ENCODE measurements at places on chromosomes 6 and 20.

DNA sequence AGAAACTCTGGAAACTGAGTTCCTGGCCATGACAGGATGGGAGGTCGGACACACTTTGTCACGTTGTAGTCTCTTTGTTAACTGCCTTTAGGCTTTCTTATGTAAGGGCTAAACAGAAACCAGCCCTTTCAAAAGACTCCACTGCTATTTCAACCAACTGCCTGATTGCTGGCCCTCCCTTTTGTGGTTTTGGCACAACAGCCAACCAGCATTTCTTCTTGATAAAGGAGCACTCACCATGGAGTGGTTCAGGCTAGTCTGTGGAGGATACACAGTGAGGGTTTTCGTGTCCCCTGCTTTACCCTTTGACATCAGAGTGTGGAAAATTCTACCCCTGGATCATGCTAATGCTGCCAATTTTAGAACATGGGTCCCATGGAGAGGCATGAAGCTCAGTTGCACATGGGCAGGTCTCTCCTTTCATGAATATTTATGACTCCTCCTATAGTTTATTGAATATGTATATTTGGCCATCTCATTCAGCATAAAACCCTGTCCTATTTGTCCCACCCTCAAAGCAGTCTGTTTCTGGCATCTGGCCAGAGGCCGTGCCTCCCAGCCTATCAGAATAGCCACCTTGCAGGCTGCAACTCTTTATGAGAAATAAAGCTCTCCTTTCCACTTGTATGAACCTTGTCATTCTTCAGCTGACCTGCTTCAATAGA lies 148.3 kb downstream of the HS3ST5 start:
- DNase-seq, result no peak

- no peak for DNase-seq
Measured at GRCh38 chr6:16921399-16922110, 160.3 kb upstream of the ATXN1 start.

GRCh38 chr20:63042448-63043071 lies 35.8 kb upstream of the BHLHE23 start:
- DNase-seq, result no peak

GRCh38 chr6:41224800-41225199 lies 3.3 kb upstream of the TREML4 start:
- DNase-seq, result no peak

DNA sequence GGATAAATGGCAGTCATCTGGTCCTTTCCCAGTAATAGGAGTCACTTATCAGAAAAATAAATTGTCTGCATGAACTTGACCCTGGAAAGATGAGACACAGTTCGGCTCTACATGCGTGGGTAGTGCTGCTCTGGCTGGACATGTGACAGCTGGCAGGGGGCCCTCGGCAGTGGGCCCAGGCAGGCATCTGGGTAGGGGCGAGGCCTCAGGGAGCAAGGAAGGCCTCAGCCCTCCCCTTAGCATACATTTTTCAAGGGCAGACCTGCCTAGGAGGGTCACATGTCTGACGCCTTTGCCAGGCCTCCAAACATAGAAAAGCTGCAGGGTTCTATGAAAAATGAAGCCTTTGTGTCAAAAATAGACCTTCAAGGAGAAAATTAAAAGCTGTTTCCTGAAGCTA lies 12.8 kb upstream of the ILRUN start:
- no peak for DNase-seq

DNA sequence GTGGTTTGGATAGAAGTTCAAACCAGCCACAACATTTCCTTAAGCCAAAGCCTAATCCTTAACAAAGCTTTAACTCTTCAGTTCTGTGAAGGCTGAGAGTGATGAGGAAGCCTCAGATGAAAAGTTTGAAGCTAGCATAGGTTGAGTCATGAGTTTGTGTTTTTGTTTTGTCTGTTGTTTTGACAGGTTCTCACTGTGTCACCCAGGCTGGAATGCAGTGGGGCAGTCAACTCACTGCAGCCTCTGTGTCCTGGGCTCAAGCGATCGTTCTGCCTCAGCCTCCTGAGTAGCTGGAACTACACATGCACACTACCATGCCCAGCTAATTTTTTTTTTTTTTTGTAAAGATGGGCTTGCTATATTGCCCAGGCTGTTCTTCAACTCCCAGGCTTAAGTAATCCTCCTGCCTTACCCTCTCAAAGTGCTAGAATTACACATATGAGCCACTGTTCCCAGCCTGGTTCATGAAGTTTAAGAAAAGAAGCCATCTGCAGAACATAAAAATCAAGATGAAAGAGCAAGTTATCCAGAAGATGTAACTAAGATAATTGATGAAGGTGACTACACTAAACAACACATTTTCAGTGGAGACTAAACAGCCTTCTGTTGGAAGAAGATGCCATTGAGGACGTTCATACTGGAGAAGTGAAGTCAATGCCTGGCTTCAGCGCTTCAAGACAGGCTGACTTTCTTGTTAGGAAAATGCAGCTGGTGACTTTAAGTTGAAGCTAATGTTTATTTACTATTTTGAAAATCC lies 96.2 kb downstream of the SMAP1 start:
- DNase-seq, result no peak

GRCh38 chr20:2800521-2801285 lies at the start of gene CPXM1:
CPXM1 (minus strand) TSS chr20:2800627; CDS start chr20:2800572, 55 bp downstream.
- no peak for DNase-seq

DNA sequence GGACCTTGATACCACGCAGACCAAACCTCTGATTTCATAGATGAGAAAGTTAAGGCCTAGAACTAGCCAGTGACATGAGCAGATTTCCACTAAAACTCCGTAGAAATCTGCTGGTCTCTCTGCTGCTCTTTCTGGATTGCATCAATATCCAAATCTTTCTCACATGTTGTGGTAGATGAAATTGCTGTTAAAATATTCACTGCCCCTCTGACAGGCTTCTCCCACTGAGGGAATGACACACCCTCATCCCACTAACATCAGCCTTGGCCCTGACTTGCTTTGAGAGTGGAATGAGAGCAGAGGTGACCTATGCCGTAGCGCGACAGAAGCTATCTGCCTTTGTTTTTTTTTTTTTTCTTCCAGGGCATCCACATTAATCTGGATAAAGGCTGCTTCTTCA lies 20.4 kb upstream of the EXOC2 start:
- DNase-seq, result no peak

DNA sequence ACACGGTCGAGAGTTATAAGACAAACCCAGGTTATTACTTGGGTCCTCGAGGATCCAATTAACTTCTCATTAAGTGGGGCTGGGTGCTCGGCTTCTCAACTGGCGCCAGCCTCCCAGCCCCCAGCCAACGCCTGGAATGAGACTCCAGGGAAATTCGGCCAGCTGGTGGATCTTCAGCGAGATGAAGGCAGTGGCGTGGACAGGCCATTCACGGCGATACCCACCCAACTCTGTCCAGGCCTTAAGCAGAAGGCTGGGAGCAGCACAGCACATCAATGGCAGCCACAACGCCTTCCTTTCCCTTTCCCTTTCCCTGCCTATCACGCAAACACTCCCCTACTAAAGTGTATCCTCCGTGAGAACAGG lies 868 bp downstream of the METTL24 start:
- DNase-seq, result no peak

GRCh38 chr6:44943541-44943940 lies 384.6 kb upstream of the RUNX2 start:
- no peak for DNase-seq

- DNase-seq, result no peak
Measured at GRCh38 chr6:30520522-30520921, 31.2 kb downstream of the HLA-E start.

DNA sequence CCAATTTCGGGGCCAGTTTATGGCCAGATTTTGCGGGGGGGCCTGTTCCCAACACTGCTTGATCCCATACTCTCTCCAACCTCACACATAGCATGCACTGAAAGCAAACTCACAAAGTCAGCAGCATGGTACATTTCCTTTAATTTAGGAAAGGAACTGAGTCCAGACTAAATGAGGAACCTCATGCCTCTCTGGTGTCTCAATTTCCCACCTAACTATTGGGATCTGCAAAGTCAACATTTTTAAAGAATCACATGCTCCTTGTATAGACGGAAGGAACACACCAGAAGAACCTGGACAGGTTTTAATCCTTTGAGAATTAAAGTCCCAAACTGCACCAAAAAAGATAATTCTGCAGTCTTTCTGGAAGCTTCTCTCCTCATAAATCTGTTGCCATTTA lies 33.3 kb downstream of the FAM50B start:
- DNase-seq, result no peak

- DNase-seq, result no peak
Measured at GRCh38 chr6:31935021-31935420, 7.5 kb downstream of the C2 start.

DNA sequence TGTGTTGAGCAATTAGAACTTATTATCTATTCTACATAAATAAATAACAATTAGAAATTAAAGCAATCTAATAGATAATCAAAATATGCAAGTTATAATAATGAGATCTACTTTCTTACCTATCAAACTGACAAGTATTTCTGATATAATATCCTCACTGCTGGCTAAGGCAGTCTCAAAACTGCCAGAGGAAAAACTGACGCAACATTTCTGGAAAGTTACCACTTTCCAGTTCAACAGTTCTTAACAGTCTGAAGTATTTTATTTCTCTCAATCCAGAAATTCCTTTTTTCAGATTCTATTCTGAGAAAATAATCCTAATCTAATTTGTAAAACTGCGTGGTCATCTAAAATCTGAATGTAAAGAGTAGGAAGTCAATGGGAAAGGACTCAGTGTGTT lies 121.0 kb downstream of the TRDN start:
- DNase-seq, result no peak

GRCh38 chr6:43075670-43076463 lies at the start of gene PTK7:
PTK7 (plus strand) TSS chr6:43076314; CDS start chr6:43076489, 175 bp downstream.
- no peak for DNase-seq

DNA sequence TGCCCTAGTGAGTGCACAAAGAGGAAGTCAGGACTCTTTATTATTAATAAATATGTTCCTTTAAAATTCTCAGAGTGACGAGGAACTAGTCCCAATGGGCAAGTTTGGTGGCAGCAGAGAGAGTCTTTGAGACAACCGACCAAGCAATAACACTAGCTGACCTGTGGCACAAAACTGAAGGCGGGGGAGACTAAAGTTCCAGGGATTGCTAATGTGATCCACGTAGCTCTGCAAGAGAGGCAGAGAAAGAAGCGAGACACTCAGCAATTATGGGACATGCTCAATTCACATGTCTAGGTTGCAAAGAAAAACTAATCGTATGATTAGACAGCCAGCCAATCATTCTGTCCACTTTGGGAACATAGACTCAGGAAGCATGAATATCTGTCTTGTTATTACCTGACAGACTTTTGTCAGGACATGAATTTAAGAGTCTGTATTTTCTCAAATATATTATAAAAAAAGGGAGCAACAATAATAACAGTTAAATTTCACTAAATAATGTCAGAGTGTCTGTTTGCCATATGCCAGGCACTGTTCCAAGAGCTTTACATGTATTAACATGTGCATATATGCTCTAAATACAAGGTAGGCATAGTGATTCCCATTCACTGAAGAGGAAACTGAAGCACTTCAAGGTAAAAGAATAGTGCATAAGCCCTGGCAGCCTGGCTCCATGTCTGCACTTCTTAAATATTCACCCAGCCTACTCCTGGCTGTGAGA lies 81.0 kb downstream of the COL9A1 start:
- no peak for DNase-seq

DNA sequence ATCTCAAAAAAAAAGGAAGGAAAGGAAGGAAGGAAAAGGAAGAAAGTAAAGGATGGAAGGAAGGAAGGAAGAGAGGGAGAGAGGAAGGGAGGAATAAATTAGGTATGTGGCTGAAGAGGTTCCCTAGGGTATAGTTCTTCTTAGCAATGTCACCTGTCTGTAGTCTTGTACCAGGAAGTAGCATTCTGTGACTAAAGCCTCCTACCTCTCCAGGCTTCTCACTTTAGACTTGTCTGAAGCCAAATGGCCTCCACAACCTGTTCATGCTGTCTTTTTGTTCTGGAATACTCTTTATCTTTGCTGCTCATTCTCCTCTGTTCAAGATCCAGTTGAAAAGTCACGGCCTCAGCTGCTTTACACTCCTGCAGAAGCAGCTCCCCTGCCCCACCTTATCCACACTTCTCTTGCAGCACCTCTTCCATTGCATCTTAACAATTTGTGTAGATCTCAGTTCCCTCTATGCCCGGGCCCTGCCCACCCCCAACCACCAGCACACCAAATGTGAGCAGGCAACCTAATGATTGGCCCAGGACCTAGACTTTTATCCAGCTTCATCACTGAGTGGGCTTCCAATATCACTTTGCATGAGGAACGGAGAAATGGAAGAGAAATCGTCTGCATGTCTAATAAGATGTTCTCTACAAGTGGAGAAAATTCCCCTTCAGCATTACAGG lies 19.1 kb downstream of the GCNT2 start:
- DNase-seq, result no peak

DNA sequence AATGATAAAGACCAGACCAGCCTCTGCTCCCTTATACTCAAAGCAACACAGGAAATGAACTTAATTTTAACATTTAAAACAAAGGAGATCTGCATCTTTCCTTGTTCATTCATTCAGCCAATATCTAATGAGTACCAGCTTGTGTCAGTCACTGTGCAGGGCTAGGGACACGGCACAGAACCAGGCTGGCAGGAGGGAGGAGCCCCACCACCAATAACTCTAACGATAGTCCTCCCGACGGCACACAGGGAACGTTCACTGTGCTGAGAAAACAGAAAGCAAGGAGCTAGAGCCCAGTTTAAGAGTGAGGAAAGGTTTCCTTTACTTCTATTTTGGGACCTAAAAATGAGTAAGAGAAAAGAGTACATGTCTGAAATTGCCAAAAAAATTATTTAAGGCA lies 9.9 kb downstream of the ETV7 start:
- DNase-seq, result no peak

GRCh38 chr6:166308033-166308768 lies at the start of gene PRR18:
PRR18 (minus strand) TSS chr6:166308392; CDS start chr6:166308142, 250 bp downstream.
- no peak for DNase-seq

GRCh38 chr6:118147511-118147910 lies 240.4 kb downstream of the SLC35F1 start:
- DNase-seq, result no peak

DNA sequence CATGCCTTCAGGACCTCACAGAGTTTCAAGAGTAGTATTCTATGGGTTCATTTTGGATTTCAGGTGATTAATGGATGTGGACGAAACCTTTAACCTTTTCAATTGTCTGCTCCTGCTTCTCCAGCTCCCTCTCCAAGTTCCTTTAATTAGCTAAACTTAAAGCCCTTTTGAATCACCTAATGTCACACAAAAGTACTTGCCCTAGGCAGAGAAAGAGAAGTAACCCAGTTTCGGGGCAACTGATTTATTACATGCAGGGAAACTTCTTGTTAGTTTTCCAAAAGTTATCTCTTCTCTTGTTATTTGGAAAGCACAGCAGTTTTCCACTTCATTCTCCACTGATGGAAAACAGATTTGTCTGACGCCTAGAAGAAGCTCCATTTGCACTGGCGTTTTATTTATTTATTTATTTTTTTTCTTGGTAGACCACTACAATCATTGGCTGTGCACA lies 407.7 kb upstream of the JARID2 start:
- DNase-seq, result no peak

GRCh38 chr6:170235391-170236125 lies 55.3 kb downstream of the DLL1 start:
- DNase-seq, result no peak

Measured in activated CD8-positive, alpha-beta memory T cell treated with anti-CD3 and anti-CD28 coated beads for 1 hour (primary cell).